ENCODE measurements at places on chromosomes 4 and X.

DNA sequence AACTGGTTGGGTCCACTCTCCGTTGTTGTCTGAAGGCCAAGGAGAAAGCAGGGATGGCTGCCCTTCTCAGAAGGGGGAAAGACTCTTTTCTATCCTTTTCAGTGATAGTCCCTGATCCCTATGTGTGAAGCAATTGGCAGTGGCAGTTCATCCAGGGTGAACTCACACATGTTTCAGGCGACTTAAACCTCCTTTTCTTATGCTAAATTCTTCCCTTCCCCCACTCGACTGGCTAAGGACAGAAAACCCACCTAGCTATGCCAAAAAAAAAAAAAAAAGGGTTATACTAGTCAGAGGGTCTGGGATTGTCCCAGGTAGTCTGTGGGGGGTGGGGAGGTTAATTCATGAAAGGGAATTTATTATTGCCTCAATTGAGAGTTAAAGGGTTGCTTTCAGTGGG lies 12.2 kb upstream of the ZNF280C start:
- DNase-seq: no peak

- no peak for DNase-seq
Observed at GRCh38 chr4:172780566-172781081, 388.0 kb upstream of the GALNT7 start.

- DNase-seq: no peak
Observed at GRCh38 chr4:60657041-60657440, 543.1 kb upstream of the ADGRL3 start.

- DNase-seq: peak; percentile 39
Observed at GRCh38 chrX:153968754-153969124, 2.9 kb downstream of the HCFC1 start.

Data from CD4-positive, alpha-beta T cell treated with Interleukin-1 beta for 1 hour (primary cell).